SHP77 (cell line): ENCODE measurements at places on chromosomes 5 and 9.

- DNase-seq, result no peak
Measured at GRCh38 chr9:78097541-78097940, 65.9 kb upstream of the GNAQ start.

GRCh38 chr9:23611869-23612268, 214.2 kb downstream of the ELAVL2 start:
- DNase-seq, result no peak

DNA sequence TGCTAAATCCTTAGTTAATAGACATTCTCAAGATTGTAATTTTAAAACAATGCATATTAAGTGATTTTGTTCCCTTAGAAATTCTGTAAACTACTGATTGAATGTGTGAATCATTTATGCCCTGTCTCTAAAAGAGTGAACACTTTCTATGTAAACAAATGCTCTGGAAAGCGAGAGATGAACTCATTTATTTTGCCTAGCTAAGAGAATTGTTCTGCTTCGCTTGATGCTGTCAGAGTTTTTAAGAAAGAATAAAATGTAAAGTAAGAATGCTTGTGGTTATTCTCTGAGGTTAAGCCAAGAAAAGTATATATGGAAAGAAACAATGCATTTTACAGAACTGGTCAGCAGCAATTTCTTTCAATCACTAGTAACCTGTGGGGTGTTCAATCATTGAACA, 347.4 kb upstream of the NUDT12 start:
- DNase-seq, result no peak

GRCh38 chr5:59893429-59894227, at the start of gene PDE4D:
Gene PDE4D (minus strand): TSS chr5:59893726.
- DNase-seq, result no peak

GRCh38 chr9:71984403-71984802, 73.0 kb downstream of the C9orf85 start:
- DNase-seq, result no peak

GRCh38 chr5:61362796-61363368, 30.8 kb downstream of the ZSWIM6 start:
- no peak for DNase-seq

GRCh38 chr9:129559506-129559881, 61.4 kb downstream of the C9orf50 start:
- no peak for DNase-seq

DNA sequence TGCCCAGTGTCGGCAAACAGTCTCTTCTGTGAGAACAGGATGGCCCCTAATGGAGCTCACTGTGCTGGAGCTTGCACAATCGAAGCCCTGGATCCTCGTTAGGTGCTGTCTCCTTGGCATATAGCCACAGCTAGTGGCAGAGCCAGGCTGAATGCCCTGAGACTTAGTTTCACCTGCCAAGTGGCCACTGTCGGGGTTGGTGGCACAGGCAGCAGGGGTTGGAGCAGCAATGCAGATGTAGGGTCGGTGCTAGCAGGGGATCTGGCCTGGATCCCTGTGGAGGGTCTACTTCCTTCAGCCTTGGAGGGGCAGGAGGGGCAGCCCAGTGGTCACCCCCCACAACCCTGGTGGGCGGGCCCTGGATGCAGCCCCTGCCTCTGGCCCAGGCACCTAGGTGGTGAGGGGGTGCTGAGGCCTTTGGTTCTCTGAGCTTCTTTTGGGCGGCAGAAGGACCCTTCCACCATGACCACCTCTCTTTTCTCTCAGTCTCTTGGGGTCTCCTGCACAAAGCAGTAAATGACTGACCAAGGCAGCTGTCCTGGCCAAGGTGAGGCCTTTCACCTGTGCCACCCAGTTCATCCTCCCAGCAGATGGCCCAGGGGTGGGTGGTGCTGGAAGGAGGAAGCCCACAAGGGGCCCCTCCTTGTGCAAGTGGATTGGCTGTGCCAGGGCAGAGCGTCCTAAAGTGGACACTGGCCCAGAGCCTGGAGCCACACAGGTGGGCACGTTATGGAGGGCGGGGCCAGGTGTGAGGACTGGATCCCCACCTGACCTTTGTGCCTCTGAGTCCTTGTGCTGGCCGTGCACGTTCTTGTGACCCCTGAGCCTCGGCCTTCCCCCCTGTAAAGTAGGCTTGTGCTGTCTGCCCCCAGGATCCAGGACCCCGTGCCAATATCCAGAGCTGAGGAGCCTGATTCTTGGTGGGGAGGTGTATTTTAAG, 44.8 kb downstream of the PHF2 start:
- peak; percentile 0 for DNase-seq

DNA sequence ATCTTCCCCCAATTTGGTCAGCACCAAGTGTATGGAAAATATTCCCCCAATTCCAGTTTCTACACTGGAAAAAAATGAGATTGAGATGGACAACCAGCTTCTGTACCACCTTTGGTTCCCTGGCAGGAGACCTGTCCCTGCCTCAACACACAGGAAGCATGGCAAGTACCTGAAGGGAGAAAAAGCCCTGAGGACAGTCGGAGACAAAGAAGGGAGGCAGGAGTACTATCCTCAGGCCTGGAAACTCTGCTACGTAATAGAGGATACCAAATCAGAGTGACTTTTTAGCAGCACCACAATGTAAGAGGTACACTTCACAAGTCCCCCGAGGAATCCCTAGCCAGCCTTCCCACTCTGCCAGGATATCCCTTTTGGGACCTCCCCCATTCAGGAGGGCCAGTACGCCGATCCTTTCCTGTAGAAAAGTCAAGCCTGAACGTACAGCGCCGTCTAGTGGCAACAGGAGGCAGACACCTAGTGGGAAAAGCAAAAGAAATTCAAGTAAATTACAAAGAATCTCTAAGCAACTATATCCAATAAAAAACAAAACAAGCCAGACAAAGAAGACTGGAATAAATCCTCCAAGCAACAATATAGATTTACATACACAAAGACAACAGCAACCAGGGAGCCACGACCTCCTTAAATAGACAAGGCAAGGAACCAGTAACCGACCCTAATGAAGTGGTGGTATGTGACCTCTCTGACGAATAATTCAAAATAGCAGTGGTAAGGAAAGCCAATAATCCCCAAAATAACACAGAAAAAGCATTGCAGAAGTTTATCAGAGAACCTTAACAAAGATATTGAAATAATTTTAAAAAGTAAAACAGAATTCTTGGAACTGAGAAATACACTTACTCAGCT, 63.3 kb upstream of the SLCO6A1 start:
- peak; percentile 4 for DNase-seq

DNA sequence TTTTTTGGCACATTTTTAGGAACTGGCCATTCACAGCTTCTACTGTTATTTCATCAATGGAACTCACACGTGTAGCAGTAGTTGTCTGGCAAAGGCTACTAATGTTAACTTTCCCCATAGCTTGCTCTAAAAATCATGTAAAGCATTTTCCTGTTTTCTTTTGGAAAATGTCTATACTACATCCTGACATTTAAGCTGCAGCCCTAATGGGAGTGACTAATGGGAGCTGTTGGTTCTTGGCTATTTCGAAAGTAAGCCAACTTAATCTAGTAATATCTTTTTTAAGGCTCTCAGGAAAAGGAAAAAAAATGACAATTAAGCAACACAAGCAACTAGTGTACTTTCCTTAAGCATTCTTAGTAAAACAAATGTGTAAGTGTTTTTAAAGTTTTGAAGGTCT, 169.2 kb downstream of the SLC12A2 start:
- no peak for DNase-seq

- no peak for DNase-seq
Measured at GRCh38 chr9:14389146-14389545, 75.2 kb upstream of the NFIB start.

DNA sequence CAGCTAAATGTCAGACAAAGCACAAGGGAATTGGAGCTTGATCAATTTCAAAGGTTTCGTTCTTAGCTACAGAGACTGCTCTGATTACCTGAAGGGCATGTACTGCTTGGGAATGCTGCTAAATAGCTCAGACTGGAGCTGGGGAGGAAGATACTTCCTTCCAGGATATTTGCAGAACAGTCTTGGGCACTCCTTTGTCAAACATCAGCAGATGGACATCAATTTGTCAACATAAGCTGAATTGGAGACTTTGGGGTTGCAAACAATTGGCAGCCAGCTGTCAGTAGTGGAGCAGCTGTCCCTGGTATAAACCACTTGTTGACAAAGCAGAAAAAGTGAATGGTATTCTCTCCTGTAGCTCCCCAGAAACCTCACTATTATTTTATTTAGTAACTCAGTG, 182.0 kb downstream of the CCDC192 start:
- peak; percentile 63 for DNase-seq

GRCh38 chr5:44334622-44335021, 54.6 kb downstream of the FGF10 start:
- DNase-seq, result no peak

DNA sequence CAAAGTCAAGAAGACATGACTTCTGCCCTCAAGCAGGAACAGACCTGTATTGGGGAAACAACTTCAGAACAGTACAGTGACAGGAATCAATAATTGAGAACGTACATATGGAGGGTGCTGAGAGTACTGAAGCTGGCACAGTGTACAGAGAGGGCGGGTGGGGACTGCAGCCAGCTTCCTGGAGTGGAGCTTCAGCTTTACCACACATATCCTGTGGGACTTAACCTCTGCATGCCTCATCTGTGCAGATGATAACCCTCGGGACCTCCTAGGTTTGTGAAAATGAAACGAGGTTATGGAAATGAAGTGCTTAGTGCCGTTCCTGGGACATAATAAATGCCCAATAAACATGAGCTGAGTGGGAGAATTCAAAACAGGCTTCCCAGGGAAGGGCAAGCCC, 22.1 kb upstream of the RARS1 start:
- no peak for DNase-seq

DNA sequence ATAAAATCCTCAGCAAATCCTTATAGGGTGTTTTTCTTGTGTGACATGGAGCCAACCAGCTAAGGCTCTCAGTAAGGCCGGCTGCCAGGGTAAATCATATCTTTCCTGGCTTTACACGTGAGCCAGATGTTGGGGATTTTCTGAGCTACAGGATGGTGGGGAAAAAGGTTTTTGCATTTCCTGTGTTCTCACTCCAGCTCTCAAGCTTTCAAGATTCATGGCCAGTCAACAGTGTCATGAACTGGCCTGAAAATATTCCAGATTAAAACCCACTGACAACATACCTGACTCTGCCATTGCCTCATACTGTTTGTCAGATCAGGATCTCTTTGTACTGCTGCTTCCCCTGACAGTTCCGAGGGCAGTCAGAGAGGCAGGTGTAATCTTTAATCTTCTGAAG, 306.9 kb downstream of the GLIS3 start:
- DNase-seq, result no peak

DNA sequence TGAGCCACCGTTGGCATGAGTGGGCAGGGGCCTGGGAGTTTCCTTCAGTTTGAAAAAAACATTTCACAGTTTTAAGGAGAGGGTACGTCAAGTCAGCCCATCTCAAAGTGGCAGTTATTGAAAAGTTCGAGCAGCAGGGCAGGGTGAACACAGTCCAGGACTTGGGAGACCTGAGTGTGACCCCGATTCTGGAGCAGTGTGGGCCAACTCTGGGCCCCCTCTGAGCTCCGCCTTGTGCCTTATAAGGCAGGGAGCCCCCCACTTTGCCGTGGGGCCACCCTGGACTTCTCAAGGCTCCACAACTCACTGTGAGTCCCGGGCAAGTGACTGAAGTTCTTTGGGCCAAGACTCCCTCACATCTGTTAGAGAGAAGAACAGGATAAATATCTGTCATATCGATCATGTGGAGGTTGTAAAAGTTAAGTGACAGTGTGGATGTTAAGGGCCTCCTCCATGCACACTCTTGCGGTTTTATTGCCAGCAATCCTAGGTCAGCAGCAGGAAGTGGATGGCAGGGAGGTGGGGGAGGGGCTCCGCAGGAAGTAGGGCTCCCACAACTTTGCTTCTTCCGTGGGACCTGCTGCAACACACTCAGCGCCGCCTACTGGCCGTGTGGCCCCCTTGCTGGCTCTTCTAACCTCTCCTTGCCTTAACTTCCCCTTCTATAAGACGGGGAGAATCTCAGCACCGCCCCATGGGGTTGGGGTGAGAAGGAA, 38.4 kb downstream of the HRH2 start:
- DNase-seq, result peak; percentile 12

DNA sequence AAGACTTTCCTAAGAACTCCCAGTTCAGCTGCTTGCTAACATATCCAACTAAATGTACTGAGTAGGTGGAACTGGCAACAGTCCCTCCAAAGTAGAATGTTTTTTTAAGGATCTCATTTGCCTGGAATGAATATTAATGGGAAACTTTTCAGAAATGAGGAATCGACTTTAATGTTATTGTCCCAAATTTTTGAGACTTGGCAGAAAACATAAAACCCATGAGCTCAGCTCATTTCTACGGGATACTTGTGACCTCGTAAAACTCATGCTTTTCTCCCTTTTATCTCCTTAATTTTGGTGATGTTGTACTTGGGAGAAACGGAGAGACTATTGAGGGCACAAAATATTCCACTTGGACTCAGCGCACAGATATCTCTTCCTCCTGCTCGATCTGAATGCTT, 296.8 kb downstream of the EBF1 start:
- DNase-seq, result no peak

GRCh38 chr5:148858547-148858946, 32.1 kb downstream of the ADRB2 start:
- no peak for DNase-seq

DNA sequence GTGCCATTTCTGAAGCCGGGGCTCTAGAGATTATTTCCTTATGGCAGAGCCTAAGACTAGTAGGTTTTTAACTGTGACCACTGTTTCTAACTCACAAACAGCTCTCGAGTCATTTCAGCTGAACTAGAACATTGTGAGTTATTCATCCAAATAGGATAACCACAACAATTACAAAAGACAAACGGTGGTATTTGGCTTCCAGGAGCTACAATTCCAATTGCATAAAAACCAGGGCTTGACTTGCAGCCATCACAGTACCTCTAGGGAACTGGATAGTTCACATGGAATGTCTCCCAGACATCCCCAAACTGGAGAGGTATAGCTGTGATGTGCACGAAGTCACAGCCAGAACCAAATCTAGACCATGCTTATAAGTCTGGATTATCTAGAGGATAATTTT, 224.8 kb downstream of the FAM114A2 start:
- no peak for DNase-seq

- DNase-seq, result no peak
Measured at GRCh38 chr5:143506836-143507552, 103.5 kb upstream of the NR3C1 start.

- DNase-seq, result no peak
Measured at GRCh38 chr9:134585746-134586706, 55.6 kb upstream of the COL5A1 start.

GRCh38 chr5:17004441-17005106, 68.5 kb upstream of the MYO10 start:
- no peak for DNase-seq

DNA sequence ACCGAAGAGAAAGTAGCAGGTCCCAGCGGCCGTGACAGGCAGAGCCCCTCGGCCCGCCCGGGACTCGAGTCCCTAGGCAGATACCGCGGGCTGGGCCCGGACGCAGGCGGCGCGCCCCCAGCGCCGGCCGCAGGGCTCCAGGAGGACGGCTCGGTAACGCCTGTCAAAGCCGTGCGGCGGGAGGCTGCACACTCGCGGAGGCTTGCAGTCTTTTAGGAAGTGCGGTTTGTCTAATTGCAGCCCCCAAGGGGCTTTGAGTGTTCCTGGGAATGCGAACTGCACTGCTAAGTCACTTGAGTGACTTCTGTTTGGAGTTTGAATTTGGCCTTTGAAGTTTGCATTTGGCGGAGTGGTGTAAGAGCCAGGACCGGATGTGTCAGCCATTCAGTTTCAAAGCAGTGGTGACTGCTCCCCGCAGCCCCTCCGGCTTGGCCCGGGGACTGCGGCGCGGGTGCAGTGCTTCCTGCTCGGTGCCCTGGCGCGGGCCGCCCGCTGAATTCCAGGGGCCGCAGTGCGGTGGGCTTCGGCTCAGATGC, 1.3 kb downstream of the MAP3K1 start:
- peak; percentile 44 for DNase-seq
